NCI-H446 treated with DMSO at 0.1 percent for 48 hours (cell line): ENCODE measurements at places on chromosomes 3 and 15.

GRCh38 chr3:2992534-2992933 is 117.6 kb downstream of the IL5RA start:
- no peak for DNase-seq

- DNase-seq = peak; percentile 75
Observed at GRCh38 chr3:195113536-195114425, 157.2 kb downstream of the XXYLT1 start.

DNA sequence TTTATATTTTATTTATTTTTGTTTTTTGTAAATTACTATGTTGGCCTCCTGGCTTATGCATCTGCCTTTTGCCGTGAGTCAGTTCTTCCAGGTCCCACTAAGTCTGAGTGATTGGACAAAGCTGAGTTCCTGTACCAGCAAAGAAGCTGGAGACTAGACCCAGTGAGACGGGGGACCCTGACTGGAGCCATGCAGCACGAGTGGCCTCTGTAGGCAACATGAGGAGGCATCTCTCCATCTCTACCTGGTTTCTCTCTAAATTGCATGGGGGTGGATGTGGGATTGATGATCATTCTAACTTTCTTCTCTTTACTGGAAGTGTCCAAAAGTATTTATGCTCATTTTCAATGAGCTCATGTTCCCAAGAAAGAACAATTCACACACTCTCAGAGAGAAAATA is 155.3 kb upstream of the MRPL3 start:
- DNase-seq = no peak

DNA sequence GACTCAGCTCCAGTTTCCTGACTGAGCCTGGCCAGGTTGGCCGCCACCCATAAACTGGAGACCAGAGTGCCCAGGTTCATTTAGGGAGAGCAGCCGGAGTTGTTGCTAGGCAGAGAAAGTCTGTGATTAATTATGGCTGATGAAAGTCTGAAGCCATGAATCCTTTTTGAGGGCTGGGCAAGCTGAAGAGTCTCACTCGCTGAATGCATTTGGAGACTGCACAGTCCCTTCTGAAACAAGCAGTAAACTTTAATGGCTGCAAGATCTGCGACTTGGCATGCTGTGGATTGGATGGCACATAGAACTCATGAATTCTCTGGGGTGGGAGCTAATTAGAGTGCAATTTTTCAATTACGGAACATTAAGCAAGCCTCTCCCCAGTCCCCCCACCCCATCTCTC is 282.1 kb downstream of the RPLP1 start:
- DNase-seq = no peak

DNA sequence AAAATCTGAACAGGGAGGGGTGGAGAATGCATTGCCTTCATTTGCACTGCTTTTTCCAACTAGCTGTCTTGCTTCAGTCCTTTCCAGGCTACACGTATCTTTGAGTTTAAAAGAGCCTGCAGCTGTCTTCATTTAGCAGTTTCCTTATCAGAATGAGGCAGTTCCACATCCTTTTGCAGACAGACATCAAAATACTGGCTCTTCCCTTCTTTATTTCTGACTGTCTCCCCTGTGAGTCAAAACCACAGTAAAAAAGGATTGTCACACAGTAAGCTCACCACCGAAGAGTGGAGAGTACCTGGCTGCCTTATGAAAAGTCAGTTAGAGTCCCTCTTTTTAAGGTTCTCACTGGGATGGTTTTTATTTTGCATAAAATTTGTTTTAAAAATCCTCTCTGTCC is 205.5 kb upstream of the CD96 start:
- no peak for DNase-seq

- DNase-seq = no peak
Observed at GRCh38 chr3:24168977-24169376, 223.9 kb downstream of the NR1D2 start.

GRCh38 chr15:51077221-51078153 is 17.2 kb downstream of the TNFAIP8L3 start:
- DNase-seq = no peak

GRCh38 chr3:107498646-107499045 is 24.1 kb upstream of the BBX start:
- DNase-seq = no peak
